Uterus (tissue), 4 donors: ENCODE measurements at places on chromosomes 5 and 9. TPM values are rescaled to one million over a fixed set of nuclear protein-coding genes. Genes with fewer than 3 reads are reported as not detected.
A peak's percentile ranks its signal among the peaks of the same experiment; 100 is the strongest.

- no peaks in the 10 kb centered on the region for H3K36me3 ChIP-seq
- DNase-seq = no peak
- H3K4me3 ChIP-seq = no peak overlapping the region
- H3K27me3 ChIP-seq = no peaks in the 10 kb centered on the region
- no peak overlapping the region for H3K27ac ChIP-seq
- no peaks in the 10 kb centered on the region for H3K4me1 ChIP-seq
These were observed 42.8 kb downstream of the TIMD4 start for GRCh38 chr5:156920042-156920860.

GRCh38 chr9:106417685-106418084 lies 445.3 kb upstream of the ZNF462 start:
- H3K4me3 ChIP-seq = no peak overlapping the region
- DNase-seq = no peak
- H3K4me1 ChIP-seq = no peaks in the 10 kb centered on the region
- H3K27ac ChIP-seq = no peak overlapping the region
- no peaks in the 10 kb centered on the region for H3K27me3 ChIP-seq
- H3K36me3 ChIP-seq = no peaks in the 10 kb centered on the region

DNA sequence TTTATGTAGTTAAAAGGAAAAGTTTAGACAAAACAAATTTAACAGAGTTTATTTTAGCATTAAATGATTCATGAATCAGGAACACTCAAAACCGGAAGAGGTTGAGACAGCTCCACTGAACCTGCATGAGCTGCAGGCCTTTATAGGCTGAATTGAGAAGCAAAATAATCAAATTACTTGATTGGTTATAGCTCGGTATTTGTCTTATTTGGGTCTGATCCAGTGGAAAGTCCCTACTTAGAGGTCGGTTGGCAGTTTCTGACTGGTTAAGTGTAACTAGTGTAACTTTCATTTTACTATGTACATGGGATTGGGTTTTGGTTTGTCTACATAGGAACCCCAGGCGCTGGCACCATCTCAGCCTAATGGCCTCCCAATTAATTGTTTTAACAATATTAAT lies 74.1 kb upstream of the PIK3R1 start:
- DNase-seq = no peak
- no peaks in the 10 kb centered on the region for H3K27me3 ChIP-seq
- no peaks in the 10 kb centered on the region for H3K4me1 ChIP-seq
- no peaks in the 10 kb centered on the region for H3K36me3 ChIP-seq

- H3K4me3 ChIP-seq = no peak overlapping the region
- H3K4me1 ChIP-seq = no peaks in the 10 kb centered on the region
- no peaks in the 10 kb centered on the region for H3K36me3 ChIP-seq
- H3K27me3 ChIP-seq = no peaks in the 10 kb centered on the region
- H3K27ac ChIP-seq = no peak overlapping the region
These were observed 50.0 kb downstream of the TSSK1B start for GRCh38 chr5:113384782-113385285.

DNA sequence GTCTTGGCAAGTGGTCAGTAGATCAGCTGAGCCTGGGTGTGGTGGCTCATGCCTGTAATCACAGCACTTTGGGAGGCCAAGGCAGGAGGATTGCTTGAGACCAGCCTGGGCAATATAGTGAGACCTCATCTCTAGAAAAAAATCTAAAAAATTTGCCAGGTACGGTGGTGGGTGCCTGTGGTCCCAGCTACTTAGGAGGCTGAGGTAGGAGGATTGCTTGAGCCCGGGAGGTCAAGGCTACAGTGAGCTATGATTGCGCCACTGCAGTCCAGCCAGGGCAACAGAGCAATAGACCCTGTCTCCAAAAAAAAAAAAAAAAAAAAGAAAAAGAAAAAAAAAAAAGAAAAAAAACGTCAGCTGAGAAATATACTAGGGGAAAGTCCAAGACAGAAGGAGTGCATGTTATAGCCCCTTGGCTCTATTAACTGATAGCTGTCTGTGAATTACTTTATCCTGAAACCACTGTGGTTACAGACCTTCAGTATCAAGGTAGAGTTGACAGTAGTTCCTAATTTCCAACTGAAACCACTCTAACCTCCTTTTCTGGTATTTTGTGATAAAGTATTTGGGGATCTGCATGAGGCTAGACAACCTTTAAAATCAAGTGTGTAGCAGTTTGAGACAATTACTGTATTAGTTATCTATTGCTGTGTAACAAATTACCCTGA lies 2.3 kb upstream of the INIP start:
- H3K27ac ChIP-seq = no peak overlapping the region
- DNase-seq = no peak
- H3K27me3 ChIP-seq = no peaks in the 10 kb centered on the region
- no peak overlapping the region for H3K4me3 ChIP-seq

DNA sequence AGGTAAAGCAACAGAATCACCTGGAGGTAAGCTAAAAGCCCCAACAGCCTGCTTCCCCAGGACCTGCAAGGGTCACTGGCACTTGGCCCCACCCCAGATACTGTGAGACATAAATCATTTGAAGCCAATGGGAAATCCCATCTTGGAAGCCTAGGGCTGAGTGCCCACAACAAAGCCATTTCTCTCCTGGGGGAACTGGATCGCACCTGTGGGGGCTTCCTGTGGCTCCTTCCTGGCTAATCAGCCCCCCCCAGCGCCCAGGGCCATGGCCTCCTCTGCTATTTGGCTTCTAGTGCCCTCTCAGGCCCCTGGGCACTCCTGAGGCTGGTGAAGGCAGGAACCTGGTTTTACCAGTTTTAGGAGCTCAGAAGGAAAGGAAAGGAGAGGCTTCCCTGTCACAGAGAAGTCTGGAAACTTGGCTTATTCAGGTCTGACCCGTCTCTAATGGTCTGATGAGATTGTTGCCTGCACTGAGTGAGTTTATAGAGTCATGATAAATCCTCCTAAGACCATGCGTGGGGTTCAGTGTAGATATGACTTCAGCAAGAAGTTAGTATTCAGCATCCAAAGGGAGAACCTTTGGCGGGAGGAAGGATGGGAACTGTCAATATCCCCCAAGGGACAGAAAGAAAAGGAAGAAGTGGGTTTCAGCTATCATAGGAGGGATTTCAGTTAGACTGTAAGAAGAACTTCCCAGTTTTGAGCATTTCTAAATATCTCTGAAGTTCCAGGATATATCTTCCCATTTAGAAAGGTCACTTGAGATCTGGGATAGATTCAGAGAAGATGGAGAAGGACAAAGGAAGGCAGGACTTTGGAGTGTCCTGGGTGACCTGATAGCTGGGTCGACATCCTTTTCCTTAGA lies 1.2 kb downstream of the KCNMB1 start:
- no peaks in the 10 kb centered on the region for H3K36me3 ChIP-seq
- peak overlapping the region; percentile 84 for H3K27ac ChIP-seq
- H3K4me3 ChIP-seq = peak overlapping the region; percentile 53
- DNase-seq = peak; percentile 33
- H3K27me3 ChIP-seq = no peaks in the 10 kb centered on the region

DNA sequence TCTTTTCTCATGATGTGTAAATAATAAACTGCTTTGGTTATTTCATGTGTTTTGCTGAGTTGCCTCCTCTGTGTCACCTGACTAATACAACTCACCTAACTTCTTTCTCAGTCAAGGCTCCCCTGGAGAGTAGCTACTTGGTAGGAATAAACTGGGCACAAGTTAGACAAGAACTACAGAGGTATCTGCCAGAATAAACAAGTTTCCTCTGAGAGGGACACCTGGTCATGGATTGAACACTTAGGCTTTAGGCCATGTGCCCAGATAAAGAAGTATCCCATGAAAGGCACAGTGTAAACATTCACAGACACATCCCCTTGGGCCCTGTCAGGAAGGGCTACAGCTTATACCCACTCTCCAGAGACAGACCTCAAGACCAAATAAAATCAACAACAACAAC lies 532.5 kb downstream of the KIF4B start:
- no peak overlapping the region for H3K27ac ChIP-seq
- H3K4me3 ChIP-seq = no peak overlapping the region
- no peaks in the 10 kb centered on the region for H3K4me1 ChIP-seq
- no peaks in the 10 kb centered on the region for H3K36me3 ChIP-seq
- DNase-seq = no peak

DNA sequence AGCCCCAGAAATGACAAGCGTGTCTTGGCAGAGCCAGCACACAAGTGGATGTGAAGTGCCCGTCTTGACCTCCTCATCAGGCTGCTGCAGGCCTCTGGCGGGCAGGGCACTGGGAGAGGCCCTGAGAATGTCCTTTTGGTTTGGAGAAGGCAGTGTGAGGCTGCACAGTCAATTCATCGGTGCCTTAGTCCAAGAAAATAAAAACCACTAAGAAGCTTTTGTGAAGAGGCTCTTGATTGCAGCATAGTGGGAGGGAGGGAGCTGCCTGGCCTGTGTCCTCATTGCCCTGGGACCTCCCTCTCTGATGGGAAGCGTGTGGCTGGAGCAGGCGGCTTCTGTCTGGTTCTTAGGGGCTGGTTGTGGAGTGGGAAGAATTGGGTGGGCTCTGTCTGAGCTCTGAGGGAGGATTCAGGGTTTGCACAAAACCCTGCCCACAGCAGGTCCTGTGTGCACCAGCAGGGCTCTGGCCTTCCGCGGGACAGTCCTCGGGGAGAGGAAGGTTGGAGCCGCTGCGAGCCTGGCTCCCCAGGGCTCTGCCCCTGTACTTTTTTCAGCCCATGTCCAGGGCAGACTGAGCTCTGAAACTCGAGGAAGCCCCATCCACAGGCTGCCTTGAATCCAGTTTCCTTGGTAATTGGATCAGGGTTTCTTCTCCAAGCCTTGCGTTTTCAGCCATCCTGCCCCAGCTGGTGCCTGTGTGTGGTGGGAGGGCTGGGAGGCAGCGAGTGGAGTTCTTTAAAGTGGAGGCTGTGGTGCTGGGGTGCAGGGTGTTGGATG lies 1.1 kb downstream of the HRCT1 start:
- DNase-seq = peak; percentile 79
- no peak overlapping the region for H3K4me3 ChIP-seq
- H3K36me3 ChIP-seq = no peaks in the 10 kb centered on the region
- peak overlapping the region; percentile 94 for H3K27ac ChIP-seq

Gene P4HA2
- total RNA-seq = 94.0 TPM

Gene DRD1
- not detected for total RNA-seq

Gene FOXD4L5
- total RNA-seq = 0.14 TPM

Gene CREBRF
- 19.7 TPM for total RNA-seq

Gene TRIM36
- total RNA-seq = 1.0 TPM
